ENCODE measurements at places on chromosomes 16 and 17.

DNA sequence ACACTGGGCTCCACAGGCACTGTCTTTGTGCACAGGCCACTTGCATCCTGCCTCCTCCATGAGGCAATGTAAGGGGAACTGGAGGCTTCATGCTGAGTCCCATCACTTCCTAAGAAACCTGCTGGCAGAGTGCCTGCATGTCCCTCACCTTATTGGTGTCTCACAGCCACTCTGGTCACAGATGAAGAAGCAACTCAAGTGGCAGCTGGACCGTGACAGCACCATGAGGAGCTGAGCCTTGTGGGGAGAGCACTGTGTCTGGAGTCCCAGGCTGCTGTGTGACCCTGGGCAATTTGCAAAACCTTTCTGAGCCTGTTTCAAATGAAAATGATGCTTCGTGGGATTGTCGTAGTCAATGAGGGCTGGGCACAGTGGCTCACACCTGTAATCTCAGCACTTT, 19.5 kb downstream of the ANKRD40 start:
- no peak for DNase-seq

- DNase-seq: peak; percentile 81
Measured at GRCh38 chr16:30032083-30032819, 1.2 kb upstream of the TLCD3B start.

DNA sequence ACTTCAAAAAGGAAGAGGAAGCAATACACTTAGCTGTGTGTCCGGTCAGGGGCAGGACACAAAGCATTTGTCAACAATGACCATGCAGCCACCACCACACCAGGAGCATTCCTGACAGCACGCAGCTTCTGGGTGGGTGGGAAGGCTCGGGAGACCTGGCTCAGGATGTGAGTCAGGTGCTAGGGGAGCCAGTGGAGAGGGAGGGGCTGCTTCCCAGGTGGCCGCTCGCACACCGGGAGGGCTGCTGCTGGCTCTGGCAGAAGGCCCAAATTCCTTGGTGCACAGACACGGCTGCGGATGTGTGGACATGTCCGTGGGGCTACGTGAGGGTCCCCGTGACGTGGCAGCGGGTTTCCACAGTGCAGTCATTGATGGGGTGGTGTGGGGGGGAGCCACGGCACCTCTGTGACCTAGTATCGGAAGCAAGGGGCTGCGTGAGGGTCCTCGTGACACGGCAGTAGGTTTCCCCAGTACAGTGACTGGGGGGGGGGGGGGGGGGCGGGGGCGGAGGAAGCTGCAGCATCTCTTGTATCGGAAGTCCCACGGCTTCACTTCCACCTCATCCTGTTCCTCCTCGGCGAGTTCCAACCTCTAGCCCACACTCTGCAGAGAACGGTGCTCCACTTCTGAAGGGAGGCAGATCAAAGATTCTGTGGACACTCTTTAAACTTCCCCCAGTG, 112.8 kb downstream of the ZNF778 start:
- DNase-seq: peak; percentile 91

DNA sequence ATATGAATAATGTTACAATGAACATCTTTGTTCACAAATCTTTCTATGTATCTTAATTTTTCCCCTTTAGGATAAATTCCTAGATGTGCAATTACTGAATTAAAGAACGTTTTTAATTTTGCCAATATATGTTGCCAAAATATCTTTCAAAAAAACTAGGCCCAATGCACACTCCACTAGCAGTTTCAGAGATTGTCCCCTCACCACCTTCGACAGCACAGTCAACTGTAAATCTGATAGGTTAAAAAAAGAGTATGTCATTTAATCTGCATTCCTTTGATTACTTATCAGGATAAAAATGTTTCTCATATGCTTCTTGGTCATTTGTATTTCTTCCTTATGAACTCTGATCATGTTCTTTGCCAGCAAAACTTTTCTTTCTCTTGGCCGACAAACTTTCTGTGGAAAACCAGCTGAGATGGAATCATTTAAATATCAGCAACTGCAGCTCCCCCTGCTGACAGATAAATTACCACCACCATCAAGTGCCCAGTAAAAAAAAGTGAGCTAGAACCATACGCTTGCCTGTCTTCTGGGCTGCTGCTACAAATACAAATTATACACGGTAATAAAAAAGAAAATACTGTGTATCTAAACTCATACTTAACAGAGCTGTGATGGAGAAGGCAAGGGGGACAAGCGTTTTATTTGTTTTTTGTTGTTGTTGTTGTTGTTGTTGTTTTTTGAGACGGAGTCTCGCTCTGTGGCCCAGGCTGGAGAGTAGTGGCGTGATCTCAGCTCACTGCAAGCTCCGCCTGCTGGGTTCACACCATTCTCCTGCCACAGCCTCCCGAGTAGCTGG, 19.6 kb upstream of the KANSL1 start:
- peak; percentile 91 for DNase-seq

DNA sequence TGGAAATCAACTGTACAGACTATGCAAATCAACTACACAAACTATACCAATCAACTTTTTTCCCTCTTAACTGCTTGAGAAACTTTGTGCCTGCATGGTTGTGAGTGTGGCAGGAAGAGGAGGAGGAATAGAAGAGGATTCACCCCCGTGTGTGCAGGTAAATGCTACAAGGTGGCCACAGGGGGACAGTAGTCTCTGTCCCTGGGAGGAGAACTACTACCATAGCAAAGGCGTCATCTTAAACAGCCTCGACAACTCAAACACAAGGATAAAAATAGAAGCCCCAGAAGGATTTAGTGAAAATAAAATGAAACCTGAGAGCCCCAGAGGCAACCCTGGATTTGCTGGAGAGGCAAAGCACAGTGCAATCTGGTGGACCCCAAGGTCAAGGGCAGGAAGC, 199.5 kb upstream of the DYNLRB2 start:
- no peak for DNase-seq

- DNase-seq: peak; percentile 60
Measured at GRCh38 chr17:38579934-38580333, 25.8 kb downstream of the SRCIN1 start.

- peak; percentile 80 for DNase-seq
Measured at GRCh38 chr17:74457146-74457819, 9.2 kb upstream of the CD300A start.

GRCh38 chr16:85569615-85570212, 43.4 kb upstream of the GSE1 start:
- DNase-seq: no peak

GRCh38 chr17:17303010-17303846, at the start of gene NT5M:
Gene NT5M, plus strand, starts transcription at chr17:17303373. Its CDS starts 178 bp downstream, at chr17:17303551.
- DNase-seq: peak; percentile 74

DNA sequence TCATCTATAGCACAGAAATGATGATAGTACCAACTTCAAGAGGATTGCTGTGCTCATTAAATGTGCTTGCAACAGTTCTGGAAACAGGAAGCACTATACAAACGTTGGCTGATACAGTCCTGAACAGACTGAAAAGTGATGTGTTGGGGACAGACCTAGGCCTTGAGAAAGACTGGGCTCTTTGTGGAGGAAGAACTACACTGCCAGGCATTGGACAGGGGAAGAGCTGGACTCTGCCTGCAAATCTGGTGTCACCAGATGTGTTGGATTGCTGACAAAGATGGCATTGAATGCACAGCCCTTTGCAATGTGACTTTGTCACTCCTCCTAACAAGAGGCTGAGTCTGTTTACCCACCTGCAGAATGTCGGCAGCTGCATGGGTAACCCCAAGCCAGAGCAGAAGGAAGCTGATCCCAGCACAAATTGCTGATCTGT, 12.4 kb upstream of the ST6GALNAC2 start:
- peak; percentile 56 for DNase-seq

DNA sequence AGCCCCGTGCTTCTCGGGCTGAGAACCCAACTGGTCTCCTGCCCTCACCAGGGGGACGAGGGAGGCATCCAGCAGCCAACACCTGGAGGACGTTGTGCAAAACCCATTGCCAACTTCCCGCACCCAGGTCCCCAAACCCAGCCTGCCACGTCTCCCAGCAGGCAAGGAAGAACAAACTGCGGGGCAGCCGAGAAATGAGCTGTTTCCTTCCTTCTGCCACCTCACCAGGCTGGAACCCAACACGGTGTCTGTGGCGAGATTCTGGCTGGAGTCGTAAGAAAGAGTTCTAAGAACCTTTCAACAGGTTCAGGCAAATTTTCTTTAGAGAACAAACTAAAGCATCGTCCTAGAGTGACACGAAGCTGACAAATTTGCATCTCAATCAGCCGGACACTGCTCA, 3.6 kb downstream of the SLC43A2 start:
- DNase-seq: peak; percentile 56

GRCh38 chr16:61770301-61770700, 265.9 kb downstream of the CDH8 start:
- no peak for DNase-seq

GRCh38 chr17:54919425-54919824, 18.8 kb downstream of the TOM1L1 start:
- no peak for DNase-seq

- peak; percentile 86 for DNase-seq
Measured at GRCh38 chr16:84699712-84700445, at the start of gene USP10. Gene USP10, plus strand, starts transcription at chr16:84700000. Its CDS starts 91 bp downstream, at chr16:84700091.

DNA sequence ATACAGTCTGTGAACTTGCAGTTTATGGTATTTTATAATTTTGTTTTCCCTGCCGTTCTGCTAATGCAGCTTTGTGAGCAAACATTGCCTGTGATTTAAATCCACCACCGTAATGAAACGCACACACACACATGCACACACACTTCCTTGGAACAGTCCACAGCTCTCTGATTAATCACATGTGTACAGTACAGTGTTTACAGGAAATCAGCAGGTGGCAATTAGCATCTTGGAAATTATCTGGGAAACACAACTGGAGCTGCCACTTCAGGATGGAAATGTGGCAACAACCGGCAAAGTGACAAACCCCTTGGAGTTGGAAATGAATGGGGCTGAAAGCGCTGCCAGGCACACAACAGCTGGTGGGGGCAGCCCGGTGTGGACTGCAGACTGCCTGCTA, 12.9 kb upstream of the ZKSCAN2 start:
- DNase-seq: no peak

DNA sequence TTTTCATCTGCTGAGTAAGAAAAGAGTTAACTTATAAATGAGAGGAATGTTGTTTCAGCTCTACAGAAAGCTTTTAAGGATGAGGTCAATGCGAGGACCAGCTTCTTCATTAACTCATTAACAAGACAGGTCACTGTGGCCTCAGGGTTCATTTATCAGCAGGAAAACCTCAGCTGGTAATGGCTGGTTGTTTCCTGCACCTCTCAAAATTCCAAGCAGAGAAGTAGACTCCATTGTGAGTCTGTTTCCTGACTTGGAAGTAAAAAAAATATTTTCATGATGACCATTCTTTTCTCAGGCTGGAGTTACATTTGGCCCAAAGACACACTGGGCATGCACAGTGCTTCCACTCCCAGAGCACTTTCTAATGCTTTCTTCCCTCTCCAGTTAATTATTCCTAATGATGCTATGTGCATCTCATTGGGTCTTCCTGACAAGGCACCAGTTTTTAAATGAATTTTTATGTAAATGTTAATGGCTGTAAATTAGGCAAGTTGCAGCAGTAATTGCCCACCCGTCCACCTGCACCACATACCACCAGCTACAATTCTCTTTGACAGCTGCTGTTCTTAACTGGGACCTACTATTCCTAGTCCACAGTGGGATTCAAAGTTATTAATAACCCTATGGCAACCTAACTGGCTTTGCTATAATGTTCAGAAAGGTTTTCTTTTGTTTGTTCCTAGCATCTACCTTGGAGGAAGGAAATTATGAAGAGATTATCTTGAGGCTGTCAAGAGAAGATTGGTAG, 89.5 kb upstream of the BCAR1 start:
- DNase-seq: peak; percentile 99

DNA sequence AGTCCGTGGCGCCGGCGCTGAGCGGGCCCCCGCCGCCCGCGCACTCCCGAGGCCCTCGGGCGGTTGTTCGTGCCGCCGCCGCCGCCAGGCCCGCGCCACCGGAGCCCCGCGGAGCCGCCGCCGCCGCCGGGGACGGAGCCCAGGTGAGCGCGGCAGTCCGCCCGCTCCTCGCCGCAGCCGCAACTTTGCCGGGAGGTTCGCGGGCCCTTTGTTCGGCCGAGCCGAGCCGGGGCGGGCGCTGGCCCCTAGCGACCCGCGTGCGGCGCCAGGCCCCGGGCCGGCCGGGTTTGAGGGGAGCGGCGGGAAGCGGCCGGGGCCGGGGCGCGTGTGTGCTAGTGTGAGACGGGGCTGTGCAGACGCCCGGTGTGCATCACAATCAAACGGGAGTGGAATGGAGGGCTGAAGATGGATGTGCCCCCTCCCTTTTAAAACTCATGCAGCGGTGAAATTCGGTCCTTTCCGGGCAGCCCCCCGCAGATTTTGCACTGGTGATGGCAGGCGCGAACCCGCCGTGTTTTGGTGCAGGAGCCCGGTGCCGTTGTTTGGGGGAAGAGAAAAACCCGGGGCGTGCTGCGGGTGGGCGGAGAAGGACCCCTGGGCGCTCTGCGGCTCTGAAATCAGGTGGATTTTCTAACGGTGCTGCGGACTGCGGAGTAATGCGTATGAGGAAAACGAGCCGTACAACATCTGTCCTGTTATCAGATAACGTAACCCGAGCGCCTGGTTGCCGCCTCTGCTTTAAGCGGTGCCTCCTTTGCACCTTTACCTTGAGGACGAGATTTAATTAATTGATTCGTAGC, 823 bp downstream of the TNRC6C start:
- DNase-seq: peak; percentile 39

- DNase-seq: no peak
Measured at GRCh38 chr17:66579556-66579955, 255.4 kb upstream of the CACNG5 start.
